NCI-H460 (cell line): ENCODE measurements at places on chromosomes 6 and 20.

DNA sequence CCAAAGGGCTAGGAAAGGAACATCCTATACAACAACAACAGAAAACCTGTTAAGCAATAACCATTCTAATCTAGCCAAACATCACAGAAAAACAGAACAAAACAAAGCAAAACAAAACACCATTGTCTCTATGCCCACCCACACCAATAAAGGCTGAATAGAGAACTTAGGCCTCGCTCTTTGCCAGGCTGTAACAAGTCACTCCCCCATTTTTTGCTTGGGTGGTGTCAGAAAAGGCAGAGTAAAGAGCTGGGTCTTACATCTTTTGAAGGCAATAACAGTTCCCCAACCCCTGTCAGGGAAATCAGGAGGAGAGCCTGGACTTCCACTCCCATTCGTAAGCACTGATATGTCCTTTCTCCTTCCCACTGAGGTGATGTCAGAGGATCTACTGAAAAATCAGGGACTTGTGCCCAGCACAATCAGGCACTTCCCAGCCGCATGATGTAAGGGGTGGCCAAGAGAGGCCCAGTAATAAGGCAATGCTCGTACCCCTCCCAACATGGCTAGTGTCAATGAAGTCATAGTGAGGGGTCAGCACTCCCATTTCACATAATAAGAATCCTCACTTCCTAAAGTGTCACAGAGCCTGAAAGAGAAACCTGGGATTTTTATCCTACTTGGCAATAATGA lies 31.0 kb downstream of the THEMIS start:
- no peak for DNase-seq

- DNase-seq, result no peak
Observed at GRCh38 chr20:21101453-21101931, 4.7 kb downstream of the LINC00237 start.

DNA sequence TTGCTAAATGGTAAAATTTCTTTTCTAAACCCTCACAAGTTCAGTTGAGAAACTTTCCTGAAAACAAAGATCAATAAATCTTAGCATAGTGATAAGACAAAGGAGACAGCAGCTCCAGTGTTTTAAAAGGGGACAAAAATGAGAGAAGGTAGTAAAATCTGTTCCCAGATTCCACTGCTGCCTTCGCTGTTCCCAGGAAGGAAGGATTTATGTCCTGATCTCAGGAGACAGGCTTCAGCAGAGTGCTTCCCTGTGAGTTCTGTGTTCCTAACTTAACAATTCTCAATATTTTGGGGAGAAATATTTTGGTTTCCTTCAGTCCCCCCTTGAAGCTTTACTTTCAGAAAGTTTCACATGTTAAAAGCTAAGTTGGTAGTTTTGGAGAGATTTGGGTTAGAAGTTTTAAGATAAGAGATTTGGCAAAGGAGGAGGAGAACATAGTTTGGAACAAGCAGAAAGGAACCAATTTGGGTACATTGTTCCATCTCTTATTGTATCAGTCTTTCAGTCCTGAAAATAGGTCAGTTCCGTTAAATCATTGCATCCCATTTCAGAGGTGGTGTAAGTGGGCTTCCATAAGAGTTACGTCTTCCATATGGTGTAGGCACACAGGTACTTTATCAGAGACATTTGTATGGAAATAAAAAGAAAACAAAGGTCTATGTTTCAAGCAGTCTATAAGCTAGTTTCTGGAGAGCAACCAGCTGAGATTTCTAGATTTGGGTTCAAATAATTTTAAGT lies 20.8 kb downstream of the IRF4 start:
- DNase-seq, result no peak

- no peak for DNase-seq
Observed at GRCh38 chr6:109516929-109517328, 33.9 kb upstream of the ZBTB24 start.

DNA sequence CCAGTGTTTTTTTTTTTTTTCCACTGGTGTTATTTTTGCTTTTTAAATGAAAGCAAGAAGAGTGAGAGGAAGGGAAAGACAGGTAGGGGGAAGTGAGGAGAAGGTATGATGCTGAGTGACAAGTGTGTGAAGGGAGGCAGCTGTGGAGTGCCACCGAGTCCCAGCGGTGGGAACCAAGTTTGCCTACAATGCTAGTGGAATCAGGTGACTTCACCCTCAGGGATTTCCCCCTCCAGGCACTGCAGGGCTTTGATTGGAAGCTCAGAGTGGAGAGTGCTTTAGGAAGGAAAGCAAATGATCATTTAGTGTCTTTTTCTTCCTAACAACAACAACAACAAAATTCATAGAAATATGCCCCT lies 120.5 kb upstream of the ENPP5 start:
- DNase-seq, result no peak

DNA sequence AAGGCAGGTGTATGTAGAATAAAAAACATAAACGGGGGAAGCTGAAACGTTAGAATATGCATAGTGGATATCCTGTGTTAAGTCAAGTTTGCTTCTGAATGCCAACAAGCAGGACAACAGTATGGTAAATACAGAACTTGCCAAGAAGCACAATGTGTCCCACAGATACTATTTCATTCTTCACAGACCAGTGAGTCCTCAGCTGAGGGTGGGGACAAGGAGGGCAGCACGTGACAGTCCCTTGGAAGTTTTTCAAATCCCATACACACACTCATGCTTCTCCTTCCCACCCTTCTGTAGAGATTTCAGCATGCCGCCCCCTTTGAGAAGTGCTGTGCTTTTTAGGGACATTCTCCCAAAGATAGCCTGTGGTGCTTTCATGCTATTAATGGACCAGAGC lies 268.5 kb upstream of the ECI2 start:
- DNase-seq, result no peak

GRCh38 chr6:88165087-88165843 lies 882 bp downstream of the CNR1 start:
- no peak for DNase-seq

DNA sequence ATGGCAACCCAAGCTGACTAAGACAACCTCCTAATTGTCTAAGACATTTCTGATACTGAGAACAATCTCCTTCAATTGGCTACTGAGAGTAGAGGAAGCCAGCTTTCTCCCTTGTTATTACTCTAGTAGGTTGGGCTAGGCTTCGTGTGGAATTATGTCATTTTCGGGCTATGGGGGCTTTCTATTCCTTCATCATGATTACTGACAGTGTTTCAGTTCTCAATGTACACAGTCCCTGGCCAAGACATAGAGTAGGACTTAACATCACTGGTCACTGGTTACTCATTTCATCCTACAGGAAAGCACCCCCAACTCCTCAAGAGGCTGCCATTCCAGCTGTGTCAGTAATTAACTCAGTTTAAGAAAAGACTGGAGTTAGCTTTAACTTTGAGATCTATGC lies 100.0 kb downstream of the KIF6 start:
- no peak for DNase-seq

DNA sequence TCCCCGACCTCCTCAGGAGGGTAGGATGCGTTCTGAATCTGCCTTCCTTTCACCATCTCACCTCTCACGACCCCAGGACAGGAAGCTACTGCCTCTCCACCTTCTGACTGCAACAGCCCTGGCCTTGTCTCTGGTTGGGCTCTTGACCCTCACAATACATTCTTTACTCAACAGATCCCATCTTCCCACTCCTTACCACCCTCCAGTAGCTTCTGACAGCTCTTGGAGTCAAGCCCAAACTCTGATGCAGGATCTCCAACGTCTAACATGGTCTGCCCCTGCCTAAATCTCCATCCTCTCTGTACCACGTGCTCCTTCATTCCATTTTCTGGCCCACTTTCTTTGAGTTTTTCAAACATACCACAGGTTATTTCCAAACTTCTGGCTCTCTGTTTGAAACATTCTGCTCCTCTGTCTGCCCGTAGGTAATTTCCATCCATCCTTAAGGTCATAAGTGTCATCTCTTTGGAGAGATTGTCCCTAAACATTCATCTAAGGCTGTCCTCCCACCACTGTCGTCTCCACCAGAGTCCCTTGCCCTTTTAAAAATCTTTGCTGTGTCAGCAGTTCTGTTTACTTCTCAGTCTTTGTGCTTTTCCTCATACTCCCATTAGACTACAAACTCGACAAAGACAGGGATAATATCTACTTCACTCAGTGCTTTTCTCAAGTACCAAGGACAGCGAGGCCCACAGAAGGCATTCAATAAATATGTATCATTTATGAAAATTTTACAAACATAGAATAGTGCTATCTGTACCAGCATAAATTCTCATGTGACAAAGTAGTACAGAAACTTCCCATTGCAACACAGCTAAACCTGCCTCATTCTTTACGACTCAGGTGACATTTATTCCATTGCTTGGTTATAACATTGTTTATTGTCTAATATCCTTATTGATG lies 73.6 kb downstream of the BCAS1 start:
- DNase-seq, result no peak

GRCh38 chr6:101878554-101879276 lies 485.2 kb downstream of the GRIK2 start:
- no peak for DNase-seq
